Skeletal muscle cell (primary cell): ENCODE measurements at places on chromosomes 3 and 15.
A peak's percentile ranks its signal among the peaks of the same experiment; 100 is the strongest.

DNA sequence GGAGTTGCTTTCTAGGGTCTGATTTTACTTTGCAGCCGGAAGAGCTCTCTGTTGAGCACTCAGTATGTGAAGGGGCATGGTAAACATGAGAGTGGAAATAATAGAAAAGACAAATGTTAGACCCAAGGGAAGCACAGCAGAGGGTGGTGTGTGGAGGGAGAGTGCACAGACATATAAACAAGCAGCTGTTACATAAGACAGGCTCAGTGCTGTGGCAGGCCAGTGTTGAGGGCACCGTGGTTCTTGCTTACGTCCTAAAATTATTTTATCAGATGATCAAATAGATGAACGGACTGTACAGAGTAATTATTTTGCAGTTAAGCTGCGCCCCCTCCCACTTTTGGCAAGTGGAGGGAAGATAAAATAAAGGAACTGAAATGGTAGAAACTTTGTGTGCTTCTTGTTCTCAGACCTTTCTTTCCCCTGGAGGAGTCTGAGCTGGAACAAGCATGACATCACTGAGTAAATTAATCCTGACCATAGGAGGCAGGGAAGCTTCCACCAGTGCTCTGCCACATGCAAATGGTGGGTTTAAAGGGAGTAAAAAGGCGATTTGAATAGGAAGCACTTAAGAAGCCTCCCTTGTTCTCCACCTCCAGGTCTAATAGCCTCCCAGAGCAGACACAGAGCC, 205.6 kb downstream of the IL20RB start:
- no peak for DNase-seq

- DNase-seq = no peak
Observed at GRCh38 chr3:35523074-35523473, 116.3 kb upstream of the ARPP21 start.

- peak; percentile 61 for DNase-seq
Observed at GRCh38 chr3:158768361-158768787, 33.5 kb upstream of the MFSD1 start.

DNA sequence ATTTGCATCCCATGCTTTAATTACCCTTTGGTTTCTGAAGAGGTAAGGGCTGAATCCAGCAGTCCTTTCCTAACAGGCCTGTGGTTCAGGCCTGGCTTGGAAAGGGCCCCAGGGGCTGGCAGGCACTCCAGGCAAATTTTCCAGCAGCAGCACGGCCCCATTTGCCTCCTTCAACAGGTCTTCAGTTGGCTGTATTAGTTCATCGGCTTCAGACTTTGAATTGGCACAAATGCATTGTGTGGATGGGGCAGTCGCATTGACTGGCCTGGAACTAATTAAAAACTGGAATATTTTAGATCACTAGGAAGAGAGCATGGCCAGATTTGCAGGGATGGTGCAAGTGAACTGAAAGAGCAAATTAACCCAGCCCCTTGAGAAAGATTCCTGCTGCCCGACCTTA, 207.8 kb upstream of the MCTP2 start:
- DNase-seq = no peak

- DNase-seq = no peak
Observed at GRCh38 chr15:89533861-89534544, 37.6 kb upstream of the RHCG start.

- no peak for DNase-seq
Observed at GRCh38 chr3:35639254-35640186, at the start of gene ARPP21. Gene ARPP21, plus strand, starts transcription at chr3:35639525. Its CDS starts 42,227 bp downstream, at chr3:35681752.

DNA sequence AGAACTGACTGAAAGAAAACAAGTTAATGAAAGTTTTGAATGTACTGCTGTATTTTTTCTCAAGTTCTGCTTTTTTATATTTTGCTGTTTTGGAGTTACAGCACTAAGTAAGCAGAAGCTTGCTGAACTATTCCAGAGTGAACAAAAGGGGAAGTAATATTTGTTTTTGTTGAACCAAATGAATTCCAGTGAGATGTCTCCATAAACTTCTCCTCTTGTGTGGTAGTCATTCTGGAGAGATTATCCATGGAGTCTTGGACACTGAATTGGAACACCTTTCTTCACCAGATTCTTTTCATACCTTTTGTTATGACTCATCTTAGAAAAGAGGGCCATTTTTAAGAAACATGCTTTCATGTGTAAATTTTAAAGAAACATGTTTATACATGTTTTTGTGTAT, 8.8 kb downstream of the ANKUB1 start:
- DNase-seq = peak; percentile 48
